Coronary artery (tissue), 2 donors: ENCODE measurements at places on chromosomes 12 and 14.
A peak's percentile ranks its signal among the peaks of the same experiment; 100 is the strongest.

DNA sequence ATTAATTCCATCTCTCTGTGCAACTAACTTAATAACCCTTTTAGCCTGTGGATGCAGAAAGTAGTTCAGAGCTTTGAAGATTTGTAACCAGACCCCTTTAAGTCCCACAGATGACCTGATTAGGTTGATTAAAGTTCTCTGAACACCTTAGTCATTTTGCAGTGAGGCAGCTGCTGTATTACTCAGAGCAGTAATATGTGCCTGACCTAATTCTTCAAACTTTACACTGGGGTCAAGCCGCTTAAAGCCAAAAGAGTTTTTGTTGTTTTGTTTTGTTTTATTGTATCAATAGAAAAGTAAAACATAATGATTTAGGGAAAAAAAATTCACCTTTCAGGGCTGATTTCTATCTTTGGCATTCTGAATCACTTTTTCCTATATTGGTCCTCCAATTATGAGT lies 78.6 kb upstream of the PLEKHG7 start:
- no peak for DNase-seq

DNA sequence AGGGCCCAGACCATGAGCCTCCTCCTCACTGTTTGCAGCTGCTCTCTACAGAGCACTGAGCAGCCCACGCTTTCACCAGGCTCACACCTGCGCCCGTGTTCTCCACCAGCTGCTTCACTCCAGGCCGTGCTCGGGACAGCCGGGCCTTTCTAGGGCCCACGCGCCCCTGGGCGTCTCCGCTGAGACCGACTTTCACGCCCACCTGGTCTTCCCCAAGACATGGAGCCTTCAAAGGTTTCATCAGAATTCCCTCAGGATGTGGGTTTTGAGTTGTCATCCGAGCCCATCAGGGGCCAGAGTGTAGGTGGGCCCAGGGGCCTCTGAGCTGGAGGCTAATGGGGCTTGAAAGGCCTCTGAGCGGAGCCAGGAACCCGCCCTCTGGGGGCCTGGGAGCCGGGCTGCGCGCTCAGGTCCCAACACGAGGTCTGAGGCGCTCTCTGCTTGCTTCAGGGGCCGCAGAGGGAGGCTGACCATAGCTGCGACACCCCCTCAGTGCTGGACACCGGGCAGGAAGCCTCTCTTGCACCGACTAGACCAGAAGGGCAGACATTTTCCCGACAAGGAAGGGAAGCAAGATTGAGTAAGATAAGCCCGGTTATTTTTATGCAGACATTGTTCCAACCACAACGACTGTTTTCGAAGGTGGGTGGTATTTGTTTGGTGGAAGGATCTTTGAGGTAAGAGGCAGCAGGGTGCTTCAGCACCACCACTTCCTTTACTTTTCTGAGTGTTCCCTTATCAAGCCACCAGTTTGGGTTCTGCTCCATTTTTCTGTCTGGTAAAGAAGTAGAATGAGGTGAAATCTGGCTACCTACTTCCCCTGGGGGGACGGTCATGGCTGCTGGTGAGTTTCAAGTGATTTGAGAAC lies 125.0 kb upstream of the FUT8 start:
- DNase-seq: no peak

DNA sequence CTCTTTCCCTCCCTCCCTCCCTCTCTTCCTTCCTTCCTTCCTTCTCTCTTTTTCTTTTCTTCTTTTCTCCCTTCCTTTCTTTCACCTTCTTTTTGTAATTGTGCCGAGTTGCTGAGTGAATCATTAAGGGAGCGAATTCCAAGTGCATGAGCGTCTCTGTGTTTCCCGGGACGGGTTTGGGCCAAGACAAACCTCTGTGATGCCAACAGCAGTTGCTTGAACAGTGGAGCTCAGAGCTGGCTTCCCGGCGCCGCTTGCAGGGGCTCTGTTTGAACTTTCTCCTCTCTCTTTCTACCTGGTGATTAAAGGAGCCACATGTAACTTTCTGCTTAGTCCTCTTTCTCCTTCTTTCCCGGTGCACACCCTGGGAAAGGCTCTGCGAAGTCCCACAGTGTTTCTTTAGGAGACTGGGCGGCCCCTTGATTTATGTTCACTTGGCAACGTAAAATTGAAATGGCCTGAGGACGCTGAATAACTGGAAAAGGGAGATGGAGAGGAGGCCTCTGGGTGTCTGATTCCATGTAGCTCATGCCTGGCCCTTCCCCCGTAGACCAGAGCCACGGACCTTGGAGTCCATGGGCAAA lies 33.7 kb upstream of the MAP1LC3B2 start:
- DNase-seq: peak; percentile 84

- no peak for DNase-seq
Measured at GRCh38 chr12:120659151-120659525, 18.7 kb downstream of the CABP1 start.

GRCh38 chr12:79681008-79681590 lies 9.7 kb downstream of the PAWR start:
- DNase-seq: no peak

DNA sequence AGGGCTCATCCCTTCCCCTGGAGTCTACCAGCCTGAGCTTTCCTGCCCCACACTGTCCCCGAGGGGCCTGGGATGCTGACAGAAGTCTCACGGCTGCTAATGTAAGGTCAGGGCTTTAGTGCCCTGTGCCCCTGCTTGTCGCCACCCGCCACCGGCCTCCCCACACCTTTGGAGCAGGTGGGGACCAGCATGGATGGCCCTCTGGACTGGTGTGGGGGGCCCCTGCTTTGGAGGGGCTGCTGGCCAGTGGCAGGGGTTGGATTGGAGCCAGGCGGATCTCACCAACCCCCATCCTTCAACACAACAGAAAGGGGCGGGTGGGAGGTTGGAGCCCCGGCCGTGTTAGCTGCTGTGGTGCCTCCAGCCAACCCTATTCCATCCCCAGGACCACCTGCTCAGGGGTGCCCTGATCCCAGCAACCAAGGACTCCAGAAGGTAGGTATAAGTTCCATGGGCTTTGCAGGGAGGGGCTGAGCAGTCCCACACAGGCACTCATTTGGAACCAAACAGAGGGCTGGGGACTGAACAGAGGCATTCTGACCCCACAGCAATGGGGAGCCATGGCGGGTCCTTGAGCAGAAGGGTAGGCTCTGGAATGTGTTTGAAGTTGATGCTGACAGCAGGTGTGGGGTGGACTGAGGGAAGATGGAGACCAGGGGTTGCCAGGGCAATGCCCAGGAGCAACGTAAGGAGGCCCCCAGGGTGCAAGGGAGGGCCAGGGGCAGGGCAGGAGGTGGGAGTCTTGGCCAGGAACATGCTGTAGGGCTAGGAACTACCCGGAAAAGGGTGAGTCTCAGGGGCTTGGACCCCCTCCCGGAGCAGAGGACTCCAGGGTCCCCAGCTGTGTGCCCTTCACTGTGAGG lies 145.1 kb upstream of the C14orf180 start:
- peak; percentile 66 for DNase-seq

- DNase-seq: no peak
Measured at GRCh38 chr14:72717220-72717619, 176.7 kb downstream of the DPF3 start.

DNA sequence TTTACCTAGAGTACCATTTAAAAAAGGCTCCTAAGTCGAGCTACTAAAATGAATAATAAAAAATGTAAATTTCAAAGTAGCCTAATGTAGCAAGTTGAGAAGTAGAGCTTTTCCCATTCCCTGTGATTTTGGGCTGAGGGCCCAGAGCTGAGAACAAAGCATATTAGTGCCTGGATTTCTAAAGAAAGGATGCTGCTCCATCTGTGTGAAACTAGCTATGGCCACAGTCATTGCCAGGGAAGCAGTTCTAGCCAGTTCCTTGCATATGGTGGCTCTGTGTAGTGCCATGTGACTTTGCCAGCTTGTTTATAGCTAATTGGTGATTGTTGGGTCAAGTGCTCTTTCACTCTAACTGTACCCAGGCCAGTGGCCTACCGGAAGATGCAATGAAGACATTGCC lies 20.4 kb upstream of the FBXO33 start:
- DNase-seq: no peak

DNA sequence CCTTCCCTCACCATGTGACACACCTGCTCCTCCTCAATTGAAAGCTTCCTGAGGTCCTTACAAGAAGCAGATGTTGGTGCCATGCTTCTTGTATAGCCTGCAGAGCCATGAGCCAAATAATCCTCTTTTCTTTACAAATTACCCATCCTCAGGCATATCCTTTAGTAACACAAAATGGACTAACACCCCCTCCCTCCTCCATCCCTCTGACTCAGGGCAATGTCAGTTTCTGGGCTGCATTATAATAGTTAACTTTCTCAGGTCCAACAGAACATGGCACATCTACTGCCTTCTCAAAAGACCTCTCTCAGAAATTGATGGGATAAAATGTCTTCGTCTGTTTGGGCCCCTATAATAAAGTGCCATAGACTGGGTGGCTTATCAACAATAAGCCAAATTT lies 287.0 kb downstream of the DPF3 start:
- DNase-seq: no peak

- no peak for DNase-seq
Measured at GRCh38 chr12:21566223-21566906, 38.3 kb downstream of the GYS2 start.

DNA sequence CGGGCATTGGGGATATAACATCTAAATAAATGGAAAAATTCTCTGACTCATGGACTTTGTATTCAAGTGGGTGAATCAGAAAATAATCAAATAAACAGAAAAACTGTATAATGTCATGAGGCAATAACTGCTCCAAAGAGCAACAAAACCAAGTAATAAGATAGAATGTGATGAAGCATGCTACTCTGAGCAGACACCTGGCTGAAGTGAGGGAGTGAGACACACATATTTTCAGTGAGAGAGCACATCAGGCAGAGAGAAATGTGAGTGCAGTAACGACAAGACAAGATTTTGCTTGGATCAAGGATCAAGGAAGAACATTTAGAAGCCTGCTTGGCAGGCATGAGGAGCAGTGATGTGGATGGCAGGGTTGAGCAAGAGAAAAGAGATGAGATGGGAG lies 75.8 kb upstream of the CCDC91 start:
- DNase-seq: no peak
